IMR-90 (cell line): ENCODE measurements at places on chromosomes 7 and 10. TPM values are rescaled to one million over a fixed set of nuclear protein-coding genes. Genes with fewer than 3 reads are reported as not detected.

- no peak for DNase-seq
Observed at GRCh38 chr10:57867241-57867640, 400.5 kb downstream of the IPMK start.

- DNase-seq = no peak
Observed at GRCh38 chr7:131681961-131682360, 125.5 kb upstream of the PODXL start.

GRCh38 chr10:101780187-101780817, 2.9 kb downstream of the NPM3 start:
- DNase-seq = no peak

Gene ASB10
- polyA plus RNA-seq = not detected in 2 replicates

GRCh38 chr10:24009115-24009514, 199.8 kb upstream of the KIAA1217 start:
- no peak for DNase-seq

GRCh38 chr10:43403911-43404703, 4.9 kb downstream of the HNRNPF start:
- no peak for DNase-seq

GRCh38 chr7:103660455-103661371, 214.7 kb upstream of the SLC26A5 start:
- peak; percentile 75 for DNase-seq

DNA sequence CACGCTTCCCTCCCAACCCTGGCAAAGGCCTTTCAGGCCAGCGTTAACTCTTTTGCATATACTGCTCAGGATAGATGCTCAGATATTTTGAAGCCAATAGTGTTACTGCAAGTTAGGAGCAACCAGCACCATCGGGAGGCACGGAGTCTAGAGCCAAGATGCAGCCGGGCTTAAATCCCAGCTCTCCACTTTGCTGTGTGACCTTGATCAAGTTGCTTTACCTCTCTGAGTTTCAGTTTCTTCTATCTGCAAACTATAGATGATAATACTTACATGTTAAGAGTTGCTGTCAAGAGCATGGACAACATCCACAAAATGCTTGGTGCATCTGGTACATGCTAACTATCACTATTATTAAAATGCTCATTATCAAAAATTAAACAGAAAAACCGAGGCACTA, 45.4 kb upstream of the C7orf33 start:
- DNase-seq = no peak

GRCh38 chr7:145784809-145785780, 331.5 kb upstream of the CNTNAP2 start:
- no peak for DNase-seq

GRCh38 chr10:52226197-52226847, 87.8 kb upstream of the DKK1 start:
- DNase-seq = peak; percentile 79

DNA sequence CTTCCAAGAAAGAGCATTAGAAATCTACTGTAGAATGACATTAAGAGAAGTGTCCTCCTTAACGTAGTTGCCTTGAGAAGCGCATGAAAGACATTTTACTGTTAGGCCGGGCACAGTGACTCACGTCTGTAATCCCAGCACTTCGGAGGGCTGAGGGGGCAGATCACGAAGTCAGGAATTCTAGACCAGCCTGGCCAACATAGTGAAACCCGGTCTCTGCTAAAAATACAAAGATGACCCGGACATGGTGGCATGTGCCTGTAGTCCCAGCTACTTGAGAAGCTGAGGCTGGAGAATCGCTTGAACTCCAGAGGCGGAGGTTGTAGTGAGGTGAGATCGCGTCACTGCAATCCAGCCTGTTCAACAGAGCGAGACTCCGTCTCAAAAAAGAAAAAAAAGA, 28.9 kb downstream of the TARP start:
- no peak for DNase-seq

GRCh38 chr7:111312966-111313365, 222.0 kb downstream of the LRRN3 start:
- DNase-seq = peak; percentile 18

Gene ATG9B
- 0.91 and 1.1 TPM in 2 replicates for polyA plus RNA-seq

Gene RPP38
- 18.0 and 19.0 TPM in 2 replicates for polyA plus RNA-seq

DNA sequence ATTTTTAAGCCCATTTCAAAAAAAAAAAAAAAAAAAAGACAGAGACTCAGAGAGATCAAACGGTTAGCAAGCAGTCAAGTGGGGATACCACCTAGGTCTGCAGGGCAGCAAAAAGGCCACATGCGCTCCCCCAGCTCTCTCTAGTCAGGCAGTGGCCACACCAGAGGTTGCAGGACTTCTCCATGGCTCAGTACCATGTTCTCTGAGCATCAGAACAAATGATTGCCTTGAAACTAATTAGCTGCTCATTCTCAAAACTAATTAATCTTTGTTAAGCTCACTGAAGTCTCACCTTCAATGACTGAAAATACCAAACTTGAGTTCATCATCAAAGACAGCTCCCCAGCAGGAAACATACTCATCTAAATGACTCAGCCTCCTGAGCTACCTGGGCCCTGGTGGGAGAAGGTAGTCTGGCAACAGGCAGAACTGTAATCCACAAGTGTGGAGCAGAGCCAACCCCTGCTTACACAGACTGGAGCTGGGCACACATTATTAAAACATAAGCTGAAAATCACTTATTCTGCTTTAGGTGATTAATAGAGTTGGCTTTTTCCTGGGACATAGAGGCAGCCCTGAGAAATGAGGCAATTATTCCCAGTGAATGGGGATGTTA, 319.6 kb downstream of the GRID1 start:
- DNase-seq = no peak

Gene CALY
- 0.34 and 0.62 TPM in 2 replicates for polyA plus RNA-seq

Gene HGF
- polyA plus RNA-seq = 14.4 and 16.8 TPM in 2 replicates

Gene TBX20
- 0.11 and 0.15 TPM in 2 replicates for polyA plus RNA-seq

Gene IL2RA
- polyA plus RNA-seq = not detected in 2 replicates

Gene GBF1
- 38.0 and 40.1 TPM in 2 replicates for polyA plus RNA-seq

- no peak for DNase-seq
Observed at GRCh38 chr10:133114726-133115452, 27.2 kb downstream of the ADGRA1 start.

GRCh38 chr10:93299606-93300287, 182.4 kb downstream of the MYOF start:
- peak; percentile 74 for DNase-seq

DNA sequence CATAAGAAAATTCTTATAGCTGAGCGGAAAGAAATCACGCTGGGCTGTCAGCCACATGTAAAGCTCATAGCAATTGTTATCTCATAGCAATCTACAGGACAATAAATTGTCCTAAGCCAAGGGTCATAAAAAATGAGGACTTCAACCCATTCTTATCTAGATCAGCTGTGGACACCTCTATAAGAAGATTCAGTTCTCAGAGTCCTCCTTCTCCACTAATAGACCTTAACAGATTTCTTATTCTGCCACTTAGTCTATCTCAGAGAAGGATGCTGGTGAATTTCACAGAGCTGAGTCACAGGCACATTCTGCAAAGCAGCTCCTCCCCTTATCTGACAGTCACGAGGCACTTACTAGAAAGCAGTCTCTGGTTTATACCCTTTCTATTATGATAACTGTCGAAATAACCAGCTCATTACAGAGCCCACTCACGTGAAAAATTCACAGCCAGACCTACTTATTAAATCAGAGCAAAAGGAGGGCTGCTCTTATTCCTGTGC, 185.3 kb upstream of the PCLO start:
- DNase-seq = peak; percentile 65

- no peak for DNase-seq
Observed at GRCh38 chr7:17140406-17140805, 158.0 kb upstream of the AHR start.
